ENCODE measurements at places on chromosomes 7 and 10.

GRCh38 chr10:507908-508444 lies 181.5 kb downstream of the DIP2C start:
- no peak for DNase-seq

- no peak for DNase-seq
Observed at GRCh38 chr10:20817116-20817515, 80.0 kb downstream of the NEBL start.

DNA sequence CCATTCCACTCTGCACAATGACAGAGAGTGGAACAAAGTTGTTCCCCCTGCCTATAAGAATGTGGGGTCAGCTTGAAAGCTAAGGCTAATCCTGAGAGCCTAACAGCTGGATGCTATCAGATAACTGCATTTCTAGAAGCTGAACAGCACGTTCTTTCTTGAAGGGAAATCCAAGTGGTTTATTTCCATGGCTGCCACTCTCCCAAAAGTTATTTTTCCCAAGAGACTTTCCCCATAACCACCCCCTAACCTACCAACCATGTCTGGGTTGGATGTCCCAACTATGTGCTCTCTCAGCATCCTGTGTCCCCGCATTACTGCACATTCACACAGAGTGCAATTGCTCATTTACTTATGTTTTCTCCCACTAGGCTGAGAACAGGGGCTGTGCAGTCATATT lies 140.7 kb upstream of the ANKRD1 start:
- DNase-seq, result no peak

DNA sequence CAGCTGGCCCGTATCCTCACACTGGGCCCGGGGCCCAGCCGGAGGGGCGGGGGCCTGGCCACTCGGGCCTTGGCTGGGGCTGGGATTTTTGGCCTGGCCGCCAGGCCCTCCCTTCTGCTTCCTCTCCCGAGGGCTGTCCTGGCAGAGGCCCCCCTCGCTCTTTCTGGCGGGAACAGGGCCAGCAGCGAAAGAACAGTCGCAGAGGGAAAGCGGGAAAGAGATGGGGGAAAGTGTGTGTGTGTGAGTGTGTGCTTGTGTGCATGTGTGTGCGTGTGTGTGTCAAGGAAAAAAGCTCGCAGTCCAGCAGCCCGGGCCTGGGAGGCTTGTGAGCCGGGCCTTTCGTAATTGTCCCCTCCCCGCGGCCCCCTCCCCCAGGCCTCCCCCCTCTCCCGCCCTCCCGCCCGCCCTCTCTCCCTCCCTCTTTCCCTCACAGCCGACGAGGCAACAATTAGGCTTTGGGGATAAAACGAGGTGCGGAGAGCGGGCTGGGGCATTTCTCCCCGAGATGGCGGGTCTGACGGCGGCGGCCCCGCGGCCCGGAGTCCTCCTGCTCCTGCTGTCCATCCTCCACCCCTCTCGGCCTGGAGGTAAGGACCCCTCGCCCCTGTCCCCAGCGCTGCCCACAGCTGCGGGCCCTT lies at the start of gene ELN:
Gene ELN (plus strand): TSS at position 491 of the 638 bp plus-strand sequence. CDS start 15 bp downstream, at position 506.
- no peak for DNase-seq

GRCh38 chr10:72204296-72204695 lies 11.5 kb upstream of the ANAPC16 start:
- DNase-seq, result no peak

DNA sequence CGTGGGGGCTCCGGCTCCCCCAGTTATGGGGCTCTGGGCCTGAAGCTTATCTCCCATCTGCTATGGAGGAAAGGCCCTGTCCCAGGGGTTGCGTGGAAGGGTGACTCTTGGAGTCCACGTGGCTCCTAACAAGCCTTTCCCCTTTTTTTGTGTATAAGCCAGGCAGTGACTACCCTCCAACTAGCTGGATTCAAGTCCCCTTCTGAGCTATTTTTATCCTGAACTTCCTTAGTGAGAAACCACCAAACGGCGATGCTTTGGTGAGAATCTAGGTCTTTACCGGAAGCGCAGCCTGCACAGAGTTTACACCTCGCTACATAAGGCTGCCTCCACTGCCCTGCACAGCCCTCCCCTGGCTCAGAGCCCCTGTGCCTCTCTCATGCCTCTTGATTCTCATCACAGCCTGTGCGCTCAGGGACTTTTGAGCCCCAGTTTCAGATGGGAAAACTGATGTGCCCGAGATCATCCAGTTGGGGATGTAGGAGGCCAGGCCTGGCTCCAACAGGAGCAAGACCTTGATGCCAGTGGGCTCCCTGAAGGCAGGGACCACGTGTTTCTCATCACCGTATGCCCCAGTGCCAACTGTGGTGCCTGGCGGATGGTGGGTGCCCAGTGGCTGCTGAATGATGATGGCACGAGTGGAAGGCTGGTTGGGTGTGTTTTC lies 102.3 kb upstream of the PPIF start:
- no peak for DNase-seq

- no peak for DNase-seq
Observed at GRCh38 chr10:8352171-8353075, 297.9 kb downstream of the GATA3 start.

DNA sequence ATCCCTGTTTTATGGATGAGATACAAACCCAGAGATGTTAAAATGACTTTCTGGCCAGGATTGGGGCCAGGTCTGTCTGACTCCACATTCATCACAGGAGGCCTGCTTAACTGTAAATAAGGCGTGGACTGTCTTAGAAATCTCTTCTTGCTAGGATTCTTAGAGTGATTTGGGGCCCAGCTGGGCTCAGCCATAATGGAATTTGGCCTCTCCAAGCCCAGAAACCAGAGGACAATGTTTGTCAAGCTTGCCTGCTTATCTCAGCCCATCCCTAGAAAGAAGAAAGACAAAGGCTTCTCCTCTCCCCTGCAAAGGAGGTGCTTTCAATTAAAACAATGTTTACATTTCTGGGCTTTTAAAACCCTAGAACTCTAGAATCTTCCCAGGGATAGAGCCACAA lies 2.9 kb downstream of the HABP2 start:
- no peak for DNase-seq

GRCh38 chr7:115693779-115694178 lies 336.8 kb downstream of the TFEC start:
- no peak for DNase-seq

DNA sequence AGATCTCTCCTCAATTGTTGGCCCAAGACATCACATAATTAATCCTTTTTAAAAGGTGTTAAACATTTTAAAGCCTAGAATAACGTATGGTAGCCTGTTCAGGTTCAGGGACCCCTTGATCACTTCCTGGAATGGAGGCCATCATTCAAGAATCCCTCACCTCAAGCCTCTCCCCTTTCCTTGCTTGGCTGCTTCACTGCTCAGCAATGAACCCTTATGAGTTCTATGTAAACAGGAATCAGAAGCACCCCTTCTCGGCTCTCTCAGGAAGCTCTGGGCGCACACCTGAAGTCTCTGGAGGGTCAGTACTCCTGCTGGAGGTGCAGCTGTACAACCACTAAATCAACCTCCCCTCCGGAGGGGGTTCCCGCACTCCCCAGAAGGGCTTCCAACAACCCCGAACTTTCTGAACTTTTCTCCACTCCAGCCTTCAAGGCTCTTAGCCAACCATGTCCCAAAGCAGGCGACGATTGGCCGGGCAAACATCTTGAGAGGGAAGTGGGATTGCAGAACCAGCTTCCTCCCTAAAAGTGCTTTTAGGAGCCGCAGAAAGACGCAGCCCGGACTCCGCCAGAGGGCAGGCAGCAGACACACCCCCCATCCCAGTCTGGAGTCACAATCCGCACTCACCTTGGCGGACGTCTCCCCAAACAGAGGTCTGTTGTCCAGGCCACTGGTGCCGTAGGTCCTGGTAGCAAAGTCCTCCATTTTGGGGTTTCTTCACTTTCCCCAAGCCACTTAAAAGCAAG lies 562 bp downstream of the TMEM243 start:
- DNase-seq, result peak; percentile 20

DNA sequence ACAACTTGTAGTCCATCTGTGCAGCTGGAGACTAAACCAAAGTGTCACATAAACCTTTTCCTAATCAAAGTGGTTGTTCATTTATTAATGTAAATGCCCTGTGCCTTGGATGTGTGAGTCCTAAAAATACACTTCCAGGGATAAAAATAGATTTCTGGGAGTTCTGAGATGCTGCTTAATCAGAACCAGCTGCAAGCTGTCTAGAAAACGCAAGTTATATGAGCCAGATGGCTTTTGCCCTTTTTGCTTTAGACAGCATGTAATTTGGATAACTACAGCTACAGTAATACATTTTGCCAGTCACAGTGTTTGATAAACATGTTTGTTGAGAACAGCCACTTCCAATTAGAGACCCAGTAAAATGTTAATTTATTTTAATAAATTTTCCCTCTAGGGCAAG lies 185.1 kb upstream of the PRPS1L1 start:
- no peak for DNase-seq

DNA sequence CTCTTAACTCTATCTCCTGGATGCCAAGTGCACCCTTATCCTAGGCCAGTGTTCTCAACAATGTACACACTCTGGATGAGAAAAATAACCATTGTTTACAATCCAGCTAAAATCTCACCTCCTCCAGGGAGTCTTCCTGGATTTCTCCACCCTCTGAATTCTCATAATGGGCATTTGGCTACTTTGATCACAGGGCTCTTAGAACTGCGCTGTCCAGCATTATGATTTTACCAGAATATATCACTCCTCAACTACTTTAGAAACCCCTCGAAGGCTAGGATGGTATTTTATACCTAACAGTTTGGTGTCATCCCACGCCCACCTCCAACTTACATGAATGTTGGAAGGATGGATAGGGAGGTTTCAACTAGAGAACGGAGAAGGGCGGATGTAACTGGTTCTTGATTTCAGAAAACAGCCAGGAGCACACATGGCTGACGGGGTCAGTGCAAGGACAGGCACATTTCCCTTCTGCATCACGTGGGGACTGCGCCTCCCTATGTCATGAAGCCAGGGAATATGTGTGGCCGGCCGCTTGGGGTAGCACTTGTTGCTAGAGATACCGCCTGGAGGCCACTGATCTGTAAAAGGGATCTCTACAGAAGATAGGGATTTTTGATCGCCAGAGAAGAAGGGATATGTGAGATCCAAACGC lies 1.2 kb upstream of the ATP6V0E2 start:
- no peak for DNase-seq

GRCh38 chr10:126580873-126581647 lies 89.4 kb downstream of the C10orf90 start:
- DNase-seq, result no peak

DNA sequence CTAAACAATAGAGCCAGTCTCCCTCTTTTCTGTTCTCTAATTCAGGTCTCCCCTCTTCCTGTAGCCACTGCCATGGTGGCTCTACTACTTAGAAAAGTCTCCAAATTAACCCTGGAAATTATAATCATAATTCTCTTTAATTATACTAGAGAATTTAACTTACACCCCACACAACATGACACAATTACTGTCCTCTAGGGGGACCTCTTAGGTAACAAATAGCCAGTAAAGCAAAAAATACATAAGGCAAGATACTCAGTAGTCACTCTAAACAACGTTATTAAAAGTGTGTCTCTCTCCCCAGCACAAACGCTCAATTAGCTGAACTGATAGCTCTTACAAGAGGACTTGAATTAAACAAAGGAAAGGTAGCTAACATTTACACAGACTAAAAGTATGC lies 44.3 kb upstream of the ZNF107 start:
- no peak for DNase-seq

GRCh38 chr10:71465551-71466252 lies 69.0 kb downstream of the CDH23 start:
- no peak for DNase-seq

DNA sequence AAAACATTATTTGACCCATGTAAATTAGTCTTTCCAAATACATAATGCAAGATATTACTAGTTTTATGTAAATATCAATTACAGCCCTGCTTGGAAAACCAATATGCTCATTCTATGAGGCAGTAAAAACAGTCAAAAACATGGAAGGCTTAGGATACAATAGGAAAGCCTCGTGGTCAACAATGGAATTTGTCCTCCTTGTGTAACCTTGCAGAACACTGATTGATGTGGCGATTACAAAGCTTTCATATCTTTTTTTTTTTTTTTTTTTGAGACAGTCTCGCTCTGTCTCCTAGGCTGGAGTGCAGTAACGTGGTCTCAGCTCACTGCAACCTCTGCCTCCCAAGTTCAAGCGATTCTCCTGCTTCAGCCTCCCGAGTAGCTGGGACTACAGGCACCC lies 157.3 kb upstream of the BET1 start:
- no peak for DNase-seq
